Inflammatory macrophage treated with lipopolysaccharide for 4 hours (primary cell): ENCODE measurements at places on chromosomes 6 and 20.
A peak's percentile ranks its signal among the peaks of the same experiment; 100 is the strongest.

GRCh38 chr6:156191895-156192294 lies 585.3 kb upstream of the ARID1B start:
- no peak for DNase-seq

GRCh38 chr6:156949376-156949775 lies 172.2 kb downstream of the ARID1B start:
- no peak for DNase-seq

GRCh38 chr6:35203152-35203670 lies 10.5 kb upstream of the SCUBE3 start:
- no peak for DNase-seq

- DNase-seq: no peak
Observed at GRCh38 chr6:53313784-53314400, 34.9 kb downstream of the ELOVL5 start.

DNA sequence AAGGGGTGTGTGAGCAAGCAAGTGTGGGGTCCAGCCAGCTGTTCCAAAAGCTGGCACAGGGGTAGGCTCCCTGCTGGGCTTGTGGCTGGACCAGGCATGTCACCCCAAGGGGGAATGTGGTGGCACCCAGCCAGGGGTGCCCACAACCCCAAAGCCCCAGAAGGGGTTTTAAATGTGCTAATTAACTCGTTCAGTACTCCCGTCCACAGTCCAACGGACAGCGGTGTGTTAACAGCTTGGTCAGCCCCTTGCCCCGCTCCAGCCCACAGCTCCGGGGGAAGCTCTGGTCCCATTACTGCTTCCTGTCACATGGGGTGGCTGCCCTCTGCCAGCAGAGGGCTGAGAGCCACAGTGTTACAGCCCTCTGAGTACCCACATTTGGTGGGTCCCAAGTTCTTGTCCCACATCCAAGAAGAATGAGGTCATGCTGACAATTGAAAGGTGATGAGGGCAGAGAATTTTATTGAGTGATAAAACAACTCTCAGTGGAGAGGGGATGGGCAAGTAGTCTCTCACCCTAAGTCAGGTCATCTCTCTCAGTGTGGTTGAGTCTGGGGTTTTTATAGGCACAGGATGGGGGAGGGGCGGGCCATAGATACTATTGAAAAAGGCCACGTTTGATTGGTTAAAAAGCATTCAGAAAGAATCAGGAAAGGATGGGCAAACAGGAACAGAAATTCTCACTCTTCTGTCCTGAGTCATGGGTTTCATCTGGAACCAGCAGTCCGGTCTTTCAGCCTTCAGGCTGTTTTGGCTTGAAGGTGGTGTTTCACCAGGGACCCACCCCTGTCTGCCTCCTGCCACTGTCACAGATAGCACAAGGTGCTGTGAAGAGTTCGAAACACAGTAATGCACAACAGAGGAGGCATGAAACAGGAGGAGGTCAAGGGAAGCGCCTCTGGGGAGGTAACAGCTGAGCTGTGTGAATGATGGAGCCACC lies 238.5 kb downstream of the NFATC2 start:
- DNase-seq: no peak

DNA sequence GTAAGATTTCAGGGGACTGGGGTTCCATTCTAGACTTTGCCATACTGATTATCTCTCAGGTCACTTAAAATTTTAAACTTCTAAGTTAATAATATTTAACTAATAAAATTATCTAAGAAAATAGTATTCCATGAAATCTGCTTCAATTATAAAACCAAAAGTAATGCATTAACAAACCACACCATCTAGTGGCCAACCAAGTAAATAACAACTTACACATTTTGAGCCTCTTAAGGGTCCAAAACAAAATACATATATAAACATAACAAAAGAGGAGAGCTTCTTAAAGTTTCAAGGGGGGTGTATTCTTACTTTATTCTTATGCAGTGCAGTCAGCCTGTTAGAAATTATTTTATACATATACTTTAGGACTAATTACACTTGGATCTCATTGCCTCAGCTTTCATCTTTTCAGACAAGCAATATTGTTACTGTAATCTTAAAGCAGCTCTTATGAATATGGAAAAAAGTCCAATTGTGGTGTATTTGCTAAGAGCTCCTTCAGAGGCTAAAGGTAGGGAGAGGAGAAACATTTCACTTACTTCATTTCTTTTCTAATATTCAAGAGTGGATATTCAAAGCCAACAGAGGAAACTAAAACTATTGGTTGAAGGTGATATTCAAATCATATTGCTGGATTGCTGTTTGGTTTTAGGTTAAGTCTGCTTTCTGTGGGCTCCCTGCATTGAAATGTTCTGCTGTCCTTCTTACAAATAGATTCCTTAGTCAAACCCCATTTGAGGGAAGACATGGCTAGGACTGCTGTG lies 199.7 kb upstream of the SIM1 start:
- DNase-seq: peak; percentile 33

GRCh38 chr6:143123081-143123480 lies 62.4 kb downstream of the AIG1 start:
- peak; percentile 5 for DNase-seq

DNA sequence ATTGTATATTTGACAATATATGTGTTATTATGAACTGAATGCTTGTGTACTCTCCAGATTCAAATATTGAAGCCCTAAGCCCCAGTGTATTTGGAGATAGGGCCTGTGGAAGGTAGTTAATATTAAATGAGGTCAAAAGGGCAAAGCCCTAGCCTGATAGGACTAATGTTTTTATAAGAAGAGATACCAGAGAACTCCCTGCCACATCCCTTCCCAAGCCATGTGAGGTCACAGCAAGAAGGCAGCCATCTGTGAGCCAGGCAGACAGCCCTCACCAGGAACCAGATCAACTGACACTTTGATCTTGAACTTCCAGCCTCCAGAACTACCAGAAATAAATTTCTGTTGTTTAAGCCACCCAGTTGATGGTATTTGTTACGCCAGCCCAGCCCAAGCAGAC lies 36.4 kb upstream of the FBXL4 start:
- DNase-seq: no peak

GRCh38 chr6:109002051-109002697 lies 92.5 kb downstream of the SESN1 start:
- DNase-seq: peak; percentile 47

- DNase-seq: peak; percentile 96
Observed at GRCh38 chr6:26304797-26305640, 60.0 kb upstream of the BTN3A2 start.

- DNase-seq: no peak
Observed at GRCh38 chr6:168778201-168778600, 337.2 kb downstream of the SMOC2 start.

GRCh38 chr6:90978046-90978445 lies 391.2 kb upstream of the MAP3K7 start:
- no peak for DNase-seq

GRCh38 chr6:108883172-108883571 lies 35.0 kb downstream of the ARMC2 start:
- peak; percentile 51 for DNase-seq

DNA sequence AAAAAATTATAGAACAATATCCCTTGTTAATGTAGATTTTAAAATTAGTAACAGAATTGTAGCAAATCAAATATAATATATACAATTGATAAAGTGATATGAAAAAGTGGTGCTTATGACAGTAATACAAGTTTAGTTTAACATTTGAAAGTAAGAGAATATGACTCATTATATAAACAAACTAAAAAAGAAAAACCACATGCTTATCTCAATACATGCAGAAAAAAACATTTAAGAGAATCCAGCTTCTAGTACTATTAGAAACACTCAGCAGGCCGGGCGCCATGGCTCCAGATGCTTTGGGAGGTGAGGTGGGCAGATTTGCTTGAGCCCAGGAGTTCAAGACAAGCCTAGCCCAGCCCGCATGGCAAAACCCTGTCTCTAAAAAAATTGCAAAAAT lies 60.7 kb upstream of the LAMA2 start:
- no peak for DNase-seq

- no peak for DNase-seq
Observed at GRCh38 chr6:157173776-157174175, 149.5 kb downstream of the TMEM242 start.

GRCh38 chr6:44842616-44843015 lies 455.1 kb downstream of the CDC5L start:
- DNase-seq: no peak

- DNase-seq: no peak
Observed at GRCh38 chr20:9179867-9180266, 111.0 kb downstream of the PLCB4 start.

DNA sequence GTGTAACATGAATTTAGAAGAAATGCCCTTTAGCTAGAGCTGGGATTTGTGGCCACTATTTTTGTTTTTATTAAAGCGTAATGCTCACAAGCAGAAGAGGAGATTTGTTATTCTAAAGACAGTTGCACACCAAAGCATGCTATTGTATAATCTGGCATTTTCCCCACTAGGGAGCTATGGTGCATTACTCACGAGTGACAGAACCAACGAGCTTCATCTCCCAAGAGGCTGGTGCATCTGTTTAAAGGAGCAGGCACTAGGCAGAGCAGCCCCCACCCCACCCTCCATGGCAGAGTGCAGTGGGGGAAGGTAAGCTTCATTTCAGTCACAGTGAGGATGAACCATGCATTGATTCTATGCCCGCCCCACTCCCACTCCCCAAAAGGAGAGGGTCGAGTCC lies 287.3 kb upstream of the TSHZ2 start:
- DNase-seq: no peak

GRCh38 chr6:155341130-155341828 lies 27.0 kb upstream of the TFB1M start:
- DNase-seq: peak; percentile 75

- no peak for DNase-seq
Observed at GRCh38 chr6:147248859-147249258, 44.6 kb downstream of the STXBP5 start.

- no peak for DNase-seq
Observed at GRCh38 chr6:9468277-9468676, 946.6 kb downstream of the TFAP2A start.

DNA sequence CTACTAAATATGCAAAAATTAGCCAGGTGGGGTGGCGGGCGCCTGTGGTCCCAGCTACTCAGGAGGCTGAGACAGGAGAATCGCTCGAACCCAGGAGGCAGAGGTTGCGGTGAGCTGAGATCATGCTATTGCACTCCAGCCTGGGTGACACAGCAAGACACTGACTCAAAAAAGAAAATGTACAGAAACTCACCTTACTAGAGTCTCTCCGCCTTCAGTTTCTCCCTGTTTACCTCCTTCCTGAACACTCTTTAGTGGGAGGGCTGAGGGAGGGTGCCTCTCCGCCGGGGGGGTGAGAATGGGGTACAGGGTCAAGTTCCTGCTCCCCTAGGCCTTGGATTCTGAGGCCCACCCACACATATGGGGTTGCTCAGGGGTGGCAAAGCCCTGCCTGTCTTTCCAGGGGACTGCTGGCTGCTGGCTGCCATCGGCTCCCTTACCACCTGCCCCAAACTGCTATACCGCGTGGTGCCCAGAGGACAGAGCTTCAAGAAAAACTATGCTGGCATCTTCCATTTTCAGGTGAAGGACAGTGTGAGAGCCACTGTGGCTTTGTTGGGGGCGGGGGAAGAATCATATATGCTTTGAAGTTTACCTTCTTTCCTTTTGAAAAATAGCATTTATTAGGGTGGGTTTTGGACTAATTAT lies 13.4 kb downstream of the CAPN11 start:
- DNase-seq: no peak

- peak; percentile 58 for DNase-seq
Observed at GRCh38 chr20:38764567-38765318, 16.5 kb downstream of the ACTR5 start.

DNA sequence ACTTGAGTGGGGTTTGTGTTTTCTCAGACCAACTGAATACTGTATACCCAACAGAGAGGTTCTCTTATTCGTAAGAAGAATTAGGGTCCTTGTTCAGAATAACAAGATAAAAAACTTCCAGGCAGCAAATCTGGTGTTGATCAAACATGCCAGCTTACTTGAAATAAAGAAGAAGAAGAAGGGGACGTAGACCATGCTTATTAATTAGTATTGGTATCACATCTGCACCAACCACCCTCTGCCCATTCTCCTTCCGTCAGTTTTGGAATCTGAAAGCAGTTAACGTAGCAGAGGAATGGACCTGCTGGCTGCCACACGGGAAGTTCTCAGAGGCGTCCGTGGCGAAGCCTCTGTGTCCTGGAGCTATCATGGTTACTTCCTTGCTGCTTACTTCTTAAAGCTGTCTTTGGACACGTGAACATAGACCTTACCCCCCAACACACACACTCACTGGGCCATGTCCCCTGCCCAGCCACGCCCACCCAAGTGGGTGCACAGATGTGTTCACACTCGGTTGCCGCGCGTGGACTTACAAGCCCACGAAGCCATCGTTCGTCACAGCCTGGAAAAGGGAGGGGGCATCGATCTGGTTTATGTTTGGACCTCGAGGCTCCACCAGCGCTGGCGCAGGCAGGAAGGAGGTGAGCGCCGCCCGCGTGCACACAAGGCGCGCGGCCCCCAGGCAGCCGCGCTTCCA lies 4.1 kb upstream of the DLL1 start:
- DNase-seq: no peak

- DNase-seq: peak; percentile 9
Observed at GRCh38 chr20:45970646-45971424, 1.2 kb downstream of the ZNF335 start.

GRCh38 chr20:10328897-10329255 lies 105.1 kb downstream of the MKKS start:
- DNase-seq: no peak

GRCh38 chr20:52402950-52403349 lies 211.4 kb upstream of the ZFP64 start:
- no peak for DNase-seq

- DNase-seq: no peak
Observed at GRCh38 chr6:52515219-52515960, 61.5 kb downstream of the TRAM2 start.

DNA sequence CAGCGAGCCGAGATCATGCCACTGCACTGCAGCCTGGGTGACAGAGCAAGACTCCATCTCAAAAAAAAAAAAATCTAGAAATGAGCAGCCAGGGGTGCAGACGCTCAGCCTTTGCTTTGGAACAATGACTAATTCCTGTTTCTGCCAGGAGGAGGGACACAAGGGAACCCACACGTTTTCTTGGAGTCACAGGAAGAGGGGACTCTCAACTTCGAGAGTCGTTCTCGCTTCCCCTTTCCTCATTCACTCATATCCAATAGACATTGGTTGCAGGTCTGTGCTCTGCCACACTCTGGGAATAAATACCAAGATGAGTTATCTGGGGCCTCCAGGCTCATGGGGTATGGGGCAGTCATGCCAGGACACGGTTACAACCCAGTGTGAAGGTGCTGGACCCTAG lies 91.5 kb upstream of the RREB1 start:
- peak; percentile 77 for DNase-seq

GRCh38 chr6:2658788-2659187 lies 91.9 kb downstream of the MYLK4 start:
- DNase-seq: peak; percentile 97
